ENCODE measurements at places on chromosomes 3 and 15.

GRCh38 chr3:64651741-64652241 is 36.0 kb downstream of the ADAMTS9 start:
- DNase-seq, result no peak

DNA sequence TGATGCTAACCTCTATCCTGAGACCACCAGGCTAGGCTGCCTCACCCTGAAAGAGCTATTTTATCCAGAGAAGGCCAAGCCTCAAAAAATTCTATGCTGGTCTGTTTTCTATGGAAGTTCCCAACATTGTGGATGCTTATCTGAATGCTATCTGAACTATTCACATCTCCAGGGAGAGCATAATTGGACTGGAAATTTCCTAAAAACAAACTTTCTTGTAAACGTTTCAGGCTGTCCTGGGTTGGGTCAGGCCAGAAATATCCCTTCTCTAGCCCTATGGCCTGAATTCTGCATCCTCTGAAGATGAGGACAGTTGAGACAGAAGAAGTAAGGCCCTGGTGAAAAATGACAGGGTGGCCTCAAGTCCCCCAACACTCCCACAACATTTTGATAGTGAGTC is 706.4 kb upstream of the NR2F2 start:
- DNase-seq, result no peak

DNA sequence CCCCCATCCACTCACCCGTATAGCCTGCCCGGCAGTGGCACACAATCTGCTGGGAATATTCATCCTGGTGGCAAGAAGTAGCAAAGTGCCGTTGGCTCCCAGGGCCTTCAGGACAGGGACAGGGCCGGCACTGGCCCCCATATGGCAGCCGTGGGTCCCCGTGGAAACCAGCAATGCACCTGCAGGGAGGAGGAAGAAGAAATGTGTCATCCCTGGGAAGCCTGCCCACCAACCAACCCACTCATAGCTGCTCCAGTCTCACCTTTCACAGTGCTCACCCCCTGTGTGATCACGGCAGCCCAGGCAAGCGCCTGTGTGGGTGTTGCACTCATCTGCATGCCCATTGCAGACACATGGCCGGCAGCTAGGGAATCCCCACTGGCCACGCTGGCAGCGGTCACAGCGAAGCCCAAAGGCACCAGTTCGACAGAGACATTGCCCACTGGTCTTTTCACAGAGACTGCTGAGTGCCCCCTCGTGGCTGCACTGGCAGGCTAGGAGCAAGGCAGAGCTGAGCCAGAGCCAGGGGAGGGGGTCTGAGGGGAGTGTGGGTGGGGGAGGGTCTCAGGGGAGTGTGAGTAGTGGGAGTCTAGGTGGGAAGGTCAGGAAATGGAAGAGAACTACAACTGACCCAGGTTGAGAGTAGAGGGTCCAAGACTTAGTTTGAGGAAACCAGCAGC is 4.5 kb upstream of the USP19 start:
- DNase-seq, result no peak

- no peak for DNase-seq
Observed at GRCh38 chr3:30253832-30254231, 352.6 kb upstream of the TGFBR2 start.

DNA sequence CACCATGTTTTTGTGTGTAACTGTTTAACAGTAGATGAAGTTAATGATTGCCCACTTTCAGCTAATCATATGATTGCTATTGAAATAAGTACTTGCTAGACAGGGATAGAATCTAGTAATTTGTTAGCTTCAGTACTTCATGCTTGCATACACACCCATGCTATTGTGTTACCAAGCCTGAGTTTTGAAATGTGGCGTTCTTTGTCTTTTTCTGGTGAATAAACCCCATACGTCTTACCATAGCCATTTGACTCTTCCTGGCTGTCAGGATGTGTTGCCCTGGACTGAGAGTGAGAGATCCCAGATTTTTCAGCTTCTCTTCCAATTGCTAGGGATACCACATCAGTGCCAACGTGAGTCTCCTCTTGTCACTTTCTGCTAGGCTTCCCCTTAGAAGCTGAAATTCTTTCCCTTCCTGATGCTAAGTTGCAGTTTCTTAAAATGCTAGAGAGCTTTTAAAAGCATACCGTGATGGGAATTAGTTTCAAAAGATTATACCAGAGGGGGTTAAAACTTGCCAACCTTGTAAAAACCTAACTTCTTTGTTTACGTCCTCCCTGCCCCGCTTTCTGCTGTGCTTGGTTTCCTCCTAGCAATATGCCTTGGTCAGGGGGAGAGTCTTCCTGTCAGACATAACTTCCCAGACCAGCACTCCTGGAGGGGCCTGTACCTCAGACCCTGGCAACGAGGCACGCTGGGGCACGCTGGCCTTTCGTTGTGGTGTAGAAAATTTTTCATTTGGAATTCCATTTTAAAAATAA is 62.9 kb upstream of the ULK4 start:
- DNase-seq, result peak; percentile 64

Data from skin of body (tissue), 3 donors.